ENCODE measurements at places on chromosomes 2 and 18. TPM values are rescaled to one million over a fixed set of nuclear protein-coding genes. Genes with fewer than 3 reads are reported as not detected.
A peak's percentile ranks its signal among the peaks of the same experiment; 100 is the strongest.

DNA sequence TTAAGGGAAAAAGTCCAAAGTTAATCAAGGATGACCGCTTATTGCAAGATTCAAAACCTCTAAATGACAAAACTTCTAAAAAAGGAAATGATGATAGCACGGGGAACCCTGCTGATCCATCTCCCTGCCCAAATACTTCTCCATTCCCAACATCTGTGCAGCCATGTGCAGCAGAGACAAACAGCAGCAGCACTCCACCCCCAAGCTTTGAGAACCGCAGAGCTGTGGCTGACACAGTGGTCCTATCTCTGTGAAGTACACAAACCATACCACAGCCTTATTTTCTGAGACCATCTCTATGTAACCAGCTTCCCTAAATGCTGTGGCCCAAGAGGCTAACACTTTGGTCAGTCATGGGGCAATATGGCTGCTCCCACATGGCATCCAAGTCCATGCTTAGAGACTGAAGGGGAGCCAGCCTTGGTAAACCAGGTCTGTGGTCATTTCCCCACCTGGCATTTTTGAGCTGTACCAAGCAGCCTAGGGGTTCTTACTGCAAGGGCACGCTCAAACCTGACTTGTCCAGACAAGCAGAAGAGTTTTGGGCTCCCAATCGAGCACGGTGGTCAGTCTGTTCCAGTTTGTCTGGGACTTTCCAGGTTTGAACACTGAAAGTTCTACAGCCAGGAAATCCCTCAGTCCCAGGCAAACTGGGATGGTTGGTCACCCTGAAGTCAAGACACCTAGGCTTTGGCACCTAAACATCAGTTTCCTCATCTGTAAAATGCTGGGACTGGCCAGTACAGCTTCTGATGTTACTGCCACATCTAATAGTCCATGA is 17.1 kb upstream of the NFE2L2 start:
- H3K27me3 ChIP-seq: no peaks in the 10 kb centered on the region
- peaks cover 6% of the 10 kb centered on the region for H3K4me1 ChIP-seq
- H3K4me3 ChIP-seq: no peak overlapping the region
- peaks cover 3% of the 10 kb centered on the region for H3K36me3 ChIP-seq

DNA sequence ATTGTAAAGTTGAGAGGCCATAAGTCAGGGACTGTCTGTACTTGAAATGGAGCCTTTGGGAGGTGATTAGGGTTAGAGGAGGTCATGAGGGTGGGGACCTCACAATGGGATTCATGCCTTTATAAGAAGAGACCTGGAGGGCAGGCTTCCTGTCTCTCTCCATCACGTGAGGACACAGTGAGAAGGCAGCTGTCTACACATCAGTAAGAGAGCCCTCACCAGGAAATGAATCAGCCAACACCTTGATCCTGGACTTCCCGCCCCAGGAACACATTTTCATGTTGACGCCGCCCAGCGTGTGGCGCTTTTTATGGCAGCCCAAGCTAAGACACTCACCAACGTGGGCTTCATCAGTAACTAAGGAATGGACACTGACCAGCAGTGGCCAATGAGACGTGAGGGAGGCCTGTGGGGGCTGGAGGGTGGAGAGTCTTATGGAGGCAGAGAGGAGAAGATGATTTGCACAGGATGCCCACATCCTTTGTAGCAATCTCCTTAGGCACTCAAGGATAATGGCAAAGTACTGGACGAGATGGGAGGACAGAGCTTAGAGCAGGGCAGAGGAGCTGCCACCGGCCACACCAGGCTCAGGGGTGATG is 162.7 kb downstream of the EIPR1 start:
- no peak overlapping the region for H3K4me3 ChIP-seq
- no peak overlapping the region for H3K27ac ChIP-seq
- H3K4me1 ChIP-seq: peaks cover 28% of the 10 kb centered on the region

- H3K27me3 ChIP-seq: no peaks in the 10 kb centered on the region
- DNase-seq: no peak
- no peak overlapping the region for H3K4me3 ChIP-seq
- H3K36me3 ChIP-seq: no peaks in the 10 kb centered on the region
- no peaks in the 10 kb centered on the region for H3K4me1 ChIP-seq
Observed at GRCh38 chr2:182170341-182170740, 184.7 kb downstream of the PPP1R1C start.

- no peak overlapping the region for H3K4me3 ChIP-seq
- H3K4me1 ChIP-seq: no peaks in the 10 kb centered on the region
- H3K27me3 ChIP-seq: peaks cover 19% of the 10 kb centered on the region
- no peak for DNase-seq
Observed at GRCh38 chr2:169741-170140, 94.1 kb downstream of the SH3YL1 start.

- H3K27me3 ChIP-seq: peaks cover 8% of the 10 kb centered on the region
- peak overlapping the region; percentile 95 for H3K4me3 ChIP-seq
- no peak for DNase-seq
- H3K36me3 ChIP-seq: peaks cover 13% of the 10 kb centered on the region
- peak overlapping the region; percentile 97 for H3K27ac ChIP-seq
Observed at GRCh38 chr2:201450954-201451291, 335 bp downstream of the TRAK2 start.

DNA sequence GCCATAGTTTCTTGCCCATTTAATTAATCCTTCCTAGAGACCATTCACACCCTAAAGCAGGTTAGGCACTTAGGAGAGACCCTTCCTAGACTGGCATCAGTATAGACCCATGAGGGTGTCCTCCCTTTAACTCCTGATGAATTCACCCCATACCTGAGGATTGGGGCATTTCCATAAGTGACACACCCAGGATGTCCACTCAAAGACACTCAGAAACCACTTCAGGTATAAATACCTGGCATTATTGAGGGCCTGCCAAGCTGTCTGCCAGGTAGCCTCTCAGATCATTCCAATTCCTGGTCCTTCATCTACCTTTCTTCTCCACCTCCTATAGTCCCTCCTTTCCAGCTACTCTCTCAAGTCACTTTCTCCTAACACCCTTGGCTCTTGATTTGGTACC is 57.5 kb upstream of the SLC14A2 start:
- DNase-seq: no peak
- H3K27me3 ChIP-seq: no peaks in the 10 kb centered on the region
- no peak overlapping the region for H3K27ac ChIP-seq
- H3K36me3 ChIP-seq: no peaks in the 10 kb centered on the region
- no peaks in the 10 kb centered on the region for H3K4me1 ChIP-seq
- no peak overlapping the region for H3K4me3 ChIP-seq

DNA sequence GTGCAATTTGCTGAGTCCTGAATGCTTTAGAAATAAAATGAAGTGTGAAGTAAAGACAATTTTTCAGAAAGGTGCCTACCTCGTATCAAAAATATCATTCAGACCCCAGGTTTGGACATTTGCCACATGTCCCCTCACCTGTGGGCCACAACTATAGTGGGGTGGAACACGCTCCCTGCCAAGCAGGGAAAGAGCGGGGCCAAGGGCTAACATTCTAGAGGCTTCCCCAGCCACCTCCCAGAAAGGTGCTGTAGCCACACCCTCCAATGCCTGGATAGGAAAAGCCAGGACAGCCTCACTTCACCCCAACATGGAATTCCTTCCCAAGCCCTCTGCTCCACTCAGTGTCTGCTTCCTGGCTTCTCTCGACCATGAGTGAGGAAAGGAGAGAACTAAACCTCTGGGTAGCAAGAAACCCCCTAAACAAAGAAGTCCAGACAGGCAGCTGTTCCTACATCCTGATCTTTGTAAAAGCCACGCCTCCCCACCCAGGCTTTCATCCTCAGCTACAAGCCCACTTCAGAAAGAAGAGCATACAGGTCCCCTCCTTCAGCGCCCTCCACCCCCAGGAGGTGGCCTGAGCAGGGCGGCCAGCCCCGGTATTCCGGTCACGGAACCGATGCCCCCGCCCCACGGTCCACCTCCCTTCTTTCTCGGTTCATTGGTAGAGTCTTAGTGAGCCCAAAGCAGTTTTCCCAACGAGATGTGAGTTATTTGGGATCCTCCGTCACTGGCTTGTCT is 2.1 kb downstream of the COL6A3 start:
- peaks cover 3% of the 10 kb centered on the region for H3K4me1 ChIP-seq
- H3K36me3 ChIP-seq: no peaks in the 10 kb centered on the region
- no peak for DNase-seq
- no peak overlapping the region for H3K4me3 ChIP-seq

GLI2 gene
- total RNA-seq: 0.14 TPM

LCT gene
- 0.31 TPM for total RNA-seq

SLC30A3 gene
- 1.4 TPM for total RNA-seq

GREB1L gene
- total RNA-seq: not detected

TUBA4B gene
- not detected for total RNA-seq

All from activated CD4-positive, alpha-beta T cell treated with anti-CD3 and anti-CD28 coated beads, Interleukin-2, amount 10 ng/mL, durations not matched to agents 24 days and 14 days (primary cell).